Natural killer cell treated with Interleukin-12 subunit alpha and Interleukin-12 subunit beta and Interleukin-15 and Interleukin-18, amount 100 ng/mL, for 72 hours (primary cell): ENCODE measurements at places on chromosomes 7 and 10. TPM values are rescaled to one million over a fixed set of nuclear protein-coding genes. Genes with fewer than 3 reads are reported as not detected.

DNA sequence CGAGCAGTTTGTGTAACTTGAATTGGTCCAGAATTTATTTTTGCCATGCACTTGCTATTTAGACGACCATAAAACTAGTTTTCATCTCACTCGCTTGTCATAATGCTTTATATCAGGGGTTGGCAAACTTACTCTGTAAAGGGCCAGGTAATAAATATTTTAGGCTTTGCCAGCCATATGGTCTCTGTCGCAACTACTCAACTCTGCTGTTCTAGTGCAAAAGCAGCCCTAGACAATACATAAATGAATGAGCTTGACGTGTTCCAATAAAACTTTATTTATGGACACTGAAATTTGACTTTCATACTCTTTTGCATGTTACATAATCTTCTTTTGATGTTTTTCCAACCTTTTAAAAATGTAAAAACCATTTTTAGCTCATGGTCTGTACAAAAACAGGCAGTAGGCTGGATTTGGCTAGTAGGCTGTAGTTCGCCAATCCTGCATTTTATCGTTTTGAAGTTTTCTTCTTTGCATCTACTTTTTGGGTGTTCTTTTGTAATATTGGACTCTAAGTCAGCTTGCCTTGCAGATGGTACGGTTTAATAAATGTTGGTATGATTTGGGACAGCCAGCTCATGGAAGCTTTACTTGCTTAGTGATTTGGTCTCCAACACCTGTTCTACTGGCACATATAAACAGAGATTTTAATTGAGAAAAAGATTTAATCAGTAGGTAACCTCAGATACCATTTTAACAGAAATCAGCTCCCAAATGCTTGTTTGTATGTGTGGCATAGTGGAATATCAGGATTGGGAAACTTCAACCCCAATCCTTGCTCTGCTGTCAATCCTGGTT, 25.6 kb downstream of the SND1 start:
- no peak for DNase-seq

- DNase-seq = no peak
These were observed 287.0 kb downstream of the WDR37 start for GRCh38 chr10:1343176-1343575.

The OR2A5 gene
- total RNA-seq = not detected

- DNase-seq = no peak
These were observed 58.0 kb downstream of the MAP3K8 start for GRCh38 chr10:30491916-30492515.

GRCh38 chr10:78556705-78557432, 511.9 kb upstream of the ZMIZ1 start:
- no peak for DNase-seq

- DNase-seq = no peak
These were observed 8.1 kb downstream of the SKIDA1 start for GRCh38 chr10:21517134-21518031.

DNA sequence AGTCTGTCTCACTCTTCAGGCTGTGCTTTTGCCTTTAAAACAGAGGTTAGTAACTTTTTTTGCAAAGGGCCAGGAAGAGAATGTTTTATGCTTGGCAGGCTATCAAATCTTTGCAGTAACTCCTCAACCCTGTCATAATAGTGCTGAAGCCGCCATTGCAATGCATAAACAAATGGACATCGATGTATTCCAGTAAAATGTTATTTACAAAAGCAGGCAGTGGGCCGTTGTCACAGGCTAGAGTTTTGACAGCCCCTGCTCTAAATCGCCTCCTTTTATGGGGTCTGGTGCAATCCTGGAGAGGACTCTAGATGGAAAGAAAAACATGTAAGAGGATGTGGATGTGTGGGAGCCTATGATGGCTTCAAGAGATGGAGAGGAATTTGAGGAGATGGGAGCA, 568.3 kb downstream of the TYW1 start:
- no peak for DNase-seq

DNA sequence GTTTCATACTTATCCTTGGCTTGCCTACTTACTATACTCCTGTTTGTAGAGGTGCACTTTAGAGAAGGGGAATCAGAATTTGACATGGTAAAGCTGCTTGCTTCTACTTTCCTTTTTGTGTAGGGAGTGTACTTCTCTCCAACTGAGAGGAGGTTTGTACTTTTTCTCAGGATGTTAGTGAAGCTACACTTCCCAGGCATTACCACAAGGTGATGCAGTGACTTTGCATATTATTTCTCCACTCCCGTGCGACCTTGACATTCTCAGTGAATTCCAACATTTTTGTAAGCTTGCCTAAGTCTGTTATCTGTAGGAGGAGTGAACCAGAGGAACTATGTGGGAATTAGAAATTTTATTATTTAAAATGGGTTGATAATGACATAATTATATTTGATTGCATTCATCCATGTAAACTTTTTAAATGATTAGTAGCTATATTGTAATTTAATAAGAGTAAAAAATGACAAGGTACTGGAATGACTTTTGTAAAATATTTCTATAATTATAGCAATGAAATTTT, 5.2 kb downstream of the TAX1BP1 start:
- no peak for DNase-seq

The SLK gene
- total RNA-seq = 32.1 TPM

GRCh38 chr10:63346015-63346441, 119.7 kb downstream of the JMJD1C start:
- DNase-seq = no peak

GRCh38 chr10:124332426-124332825, 86.3 kb downstream of the OAT start:
- no peak for DNase-seq

The SCIN gene
- total RNA-seq = not detected

The SPAG6 gene
- total RNA-seq = 0.28 TPM

DNA sequence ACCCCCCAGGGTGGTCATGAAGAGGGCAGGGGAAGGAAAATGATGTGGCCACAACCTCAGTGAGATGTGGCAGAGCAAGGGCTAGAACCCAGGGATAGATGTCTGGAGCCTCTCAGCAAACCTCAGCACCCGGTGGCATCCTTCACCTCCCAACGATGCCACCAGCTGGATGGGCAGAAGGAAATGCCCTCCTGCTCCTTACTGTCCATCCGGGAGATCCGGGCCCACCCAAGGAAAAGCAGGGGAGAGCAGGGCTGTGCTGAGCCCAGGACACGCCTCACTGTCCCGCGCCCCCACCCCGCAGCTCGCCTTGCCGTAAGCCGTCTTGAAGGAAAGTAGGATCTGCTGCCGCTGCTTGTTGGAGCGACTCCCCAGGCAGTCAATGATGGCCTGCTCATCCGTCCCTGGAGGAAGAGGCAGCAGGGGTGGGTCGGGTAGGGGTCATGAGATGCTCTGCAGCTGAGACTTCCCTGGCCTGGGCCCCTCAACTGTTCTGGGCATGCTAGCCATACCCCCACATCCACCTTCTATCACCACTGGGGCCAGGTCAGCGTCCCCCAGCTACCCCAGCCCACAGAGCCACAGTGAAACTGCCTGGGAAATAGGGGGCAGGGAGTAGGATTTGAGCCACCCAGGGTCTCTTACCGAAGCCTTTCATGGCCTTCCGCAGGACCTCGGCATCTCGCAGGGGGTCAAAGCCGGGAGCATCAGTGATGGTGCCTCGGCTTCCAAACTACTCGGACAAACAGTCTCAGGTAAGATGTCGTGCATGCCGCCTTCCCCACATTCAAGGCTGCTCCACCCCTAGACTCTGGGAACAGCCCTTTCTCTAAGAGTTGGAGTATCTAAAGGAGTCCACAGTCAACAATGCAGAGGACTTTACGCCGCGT, 34.3 kb downstream of the PLAC9 start:
- DNase-seq = no peak

The GPR158 gene
- total RNA-seq = not detected

DNA sequence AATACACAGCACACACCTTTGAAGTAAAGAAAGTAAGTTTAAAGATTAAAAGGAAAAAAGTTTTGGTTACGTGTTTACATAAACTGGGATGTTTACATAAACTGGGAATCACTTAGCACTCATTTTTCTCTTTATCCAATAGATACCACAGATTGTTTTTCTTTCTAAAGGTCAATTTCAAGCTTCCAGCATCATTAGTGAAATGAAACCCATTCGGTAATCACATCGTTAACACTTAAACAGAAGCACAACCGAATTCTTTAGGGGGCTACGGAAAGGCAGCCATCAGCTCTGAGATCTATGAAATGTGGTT, 1.1 kb downstream of the ODAD2 start:
- no peak for DNase-seq

GRCh38 chr10:132654708-132655661, 117.4 kb downstream of the INPP5A start:
- peak; percentile 65 for DNase-seq

GRCh38 chr10:35910234-35910633, 268.1 kb upstream of the FZD8 start:
- no peak for DNase-seq

The SH3PXD2A gene
- 3.4 TPM for total RNA-seq

DNA sequence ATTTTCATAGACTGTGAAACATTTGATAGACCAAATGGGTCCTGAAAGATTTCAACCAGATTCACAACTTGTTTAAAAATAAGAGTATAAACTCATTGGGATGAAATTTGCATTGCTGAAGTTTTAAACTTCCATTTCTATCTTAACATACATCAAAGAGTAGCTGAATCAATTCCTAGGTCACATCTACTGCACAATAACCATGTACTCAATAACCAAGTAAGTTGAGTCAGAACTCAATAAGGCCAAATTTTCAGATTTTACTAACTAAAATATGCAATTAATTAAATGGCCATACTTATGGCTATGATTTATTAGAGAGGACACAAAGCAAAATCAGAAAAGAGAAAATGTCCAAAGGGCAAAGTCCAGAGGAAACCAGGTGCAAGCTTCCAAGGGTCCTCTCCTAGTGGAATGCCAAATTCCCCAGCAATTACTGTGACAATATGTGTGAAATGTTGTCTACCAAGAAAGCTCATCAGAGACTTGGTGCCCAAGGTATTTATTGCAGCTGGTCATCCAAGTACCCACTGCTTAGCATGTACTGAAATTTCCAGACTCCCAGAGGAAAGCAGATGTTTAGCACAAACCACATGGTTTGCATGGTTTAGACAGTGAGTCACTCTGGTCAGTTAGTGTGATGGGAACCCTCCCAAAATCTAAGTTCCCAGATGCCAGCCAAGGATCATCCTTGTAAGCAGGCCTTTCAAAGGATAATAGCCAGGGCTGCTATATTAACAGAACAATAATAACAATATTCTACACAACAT, 238.9 kb downstream of the IPMK start:
- DNase-seq = no peak

The RBM48 gene
- total RNA-seq = 19.9 TPM

- DNase-seq = no peak
These were observed 65.8 kb upstream of the SKAP2 start for GRCh38 chr7:26930201-26930600.

- DNase-seq = no peak
These were observed 70.9 kb downstream of the PKD1L1 start for GRCh38 chr7:47877336-47877735.

The CLDN4 gene
- total RNA-seq = not detected

DNA sequence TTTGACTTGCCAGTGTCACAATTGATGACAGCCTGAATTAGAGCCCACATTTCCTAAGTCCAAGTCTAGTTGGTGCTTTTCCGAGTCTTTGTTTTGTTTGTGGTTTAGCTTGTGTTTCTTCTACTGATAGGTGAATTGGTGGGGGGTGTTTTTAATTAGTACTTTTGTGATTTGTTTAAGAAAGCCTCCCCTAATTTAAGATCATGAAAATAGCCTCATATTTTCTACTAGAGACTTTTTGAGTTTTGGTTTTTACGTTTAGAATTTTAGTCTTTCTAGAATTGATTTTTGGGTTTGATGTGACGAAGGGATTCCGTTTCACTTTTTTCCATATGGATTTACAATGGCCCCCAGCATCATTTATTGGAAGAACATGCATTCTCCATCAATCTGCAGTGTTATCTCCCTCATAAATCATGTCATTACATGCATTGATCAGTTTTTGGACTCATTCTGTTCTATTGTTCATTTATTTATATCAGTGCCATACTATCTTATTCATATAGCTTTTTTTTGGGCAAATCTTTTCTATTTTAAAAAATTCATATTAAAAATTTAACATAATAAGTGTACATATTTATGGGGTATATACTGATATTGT, 32.8 kb downstream of the BTRC start:
- no peak for DNase-seq

GRCh38 chr10:63219749-63220148, 86.6 kb downstream of the NRBF2 start:
- no peak for DNase-seq

GRCh38 chr7:17275749-17276671, 22.4 kb upstream of the AHR start:
- DNase-seq = no peak

DNA sequence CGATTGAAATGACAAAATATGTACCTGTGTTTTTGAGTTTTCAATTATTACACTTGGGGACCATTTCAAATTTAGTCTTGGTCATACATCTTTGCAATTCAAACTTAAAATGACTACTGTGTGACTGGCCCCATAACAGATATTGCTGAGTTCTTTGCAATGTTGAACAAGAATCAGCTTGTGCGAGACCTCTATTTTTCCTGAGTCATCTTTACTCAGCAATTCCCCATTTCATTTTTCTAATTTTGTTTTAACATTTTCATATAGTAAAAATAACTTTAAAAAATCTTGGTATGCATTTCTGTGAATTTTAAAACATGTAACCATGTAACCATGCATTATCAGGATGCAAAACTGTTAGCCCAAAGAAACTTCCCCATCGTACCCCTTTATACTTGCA, 678.1 kb downstream of the ANKRD7 start:
- no peak for DNase-seq

DNA sequence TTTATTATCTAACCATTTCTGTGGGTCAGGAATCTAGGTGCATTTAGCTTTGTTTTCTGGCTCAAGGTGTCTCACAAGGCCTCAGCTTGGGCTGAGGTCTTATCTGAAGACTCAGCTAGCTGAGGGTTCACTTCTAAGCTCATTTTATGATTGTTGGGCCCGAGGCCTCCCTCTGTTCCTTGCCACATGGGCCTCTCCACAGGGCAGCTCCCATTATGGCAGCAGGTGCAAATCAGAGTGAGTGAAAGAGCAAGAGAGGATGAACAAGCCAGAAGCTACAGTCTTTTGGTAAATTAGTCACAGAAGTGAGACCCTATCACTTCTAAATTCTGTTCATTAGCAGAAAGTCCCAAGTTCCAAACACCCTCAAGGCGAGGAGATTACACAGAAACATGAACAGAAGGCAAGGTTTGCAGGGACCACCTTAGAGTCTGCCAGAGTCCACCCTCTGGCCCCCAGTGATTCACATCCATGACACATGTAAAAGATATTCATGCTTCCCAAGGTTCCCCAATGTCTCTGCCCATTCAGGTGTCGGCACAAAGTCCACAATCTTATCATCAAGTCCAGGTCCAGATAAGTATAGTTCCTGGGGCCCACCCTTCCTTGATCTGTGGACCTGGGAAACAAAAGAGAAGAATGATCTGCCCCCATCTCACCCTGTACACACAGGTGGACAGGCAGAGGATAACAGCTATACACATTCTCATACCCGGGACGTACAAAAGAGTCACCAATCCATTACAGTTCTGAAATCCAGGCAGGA, 23.7 kb downstream of the FIGNL1 start:
- DNase-seq = no peak

The CYP26C1 gene
- not detected for total RNA-seq

DNA sequence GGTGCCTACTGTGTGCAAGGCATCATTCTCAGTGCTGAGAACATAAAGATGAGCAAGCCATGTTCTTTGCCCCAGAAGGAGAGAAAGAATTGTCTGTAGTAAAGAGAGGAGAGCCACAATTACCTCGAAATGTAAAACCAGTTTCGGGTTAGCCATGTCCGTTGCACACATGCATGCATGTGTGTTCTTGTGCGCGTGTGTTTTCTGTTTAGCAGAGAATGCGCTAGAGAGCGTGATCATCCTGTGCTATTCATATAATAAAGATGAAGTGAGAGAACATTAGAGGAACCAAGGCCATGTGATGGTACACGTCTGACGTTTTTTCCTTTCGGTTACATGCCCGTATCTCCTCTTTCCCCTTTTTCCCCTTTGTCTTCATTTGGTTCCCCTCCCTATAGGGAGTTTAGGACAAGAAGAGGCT, 158.2 kb downstream of the CELF2 start:
- DNase-seq = no peak
